ENCODE measurements at places on chromosomes 1 and 21.

GRCh38 chr21:31524140-31524539 is 135.4 kb upstream of the SOD1 start:
- no peak for DNase-seq

- no peak for DNase-seq
Measured at GRCh38 chr1:30305519-30305918, 417.9 kb downstream of the MATN1 start.

GRCh38 chr1:169138866-169139670 is 32.6 kb downstream of the ATP1B1 start:
- no peak for DNase-seq

DNA sequence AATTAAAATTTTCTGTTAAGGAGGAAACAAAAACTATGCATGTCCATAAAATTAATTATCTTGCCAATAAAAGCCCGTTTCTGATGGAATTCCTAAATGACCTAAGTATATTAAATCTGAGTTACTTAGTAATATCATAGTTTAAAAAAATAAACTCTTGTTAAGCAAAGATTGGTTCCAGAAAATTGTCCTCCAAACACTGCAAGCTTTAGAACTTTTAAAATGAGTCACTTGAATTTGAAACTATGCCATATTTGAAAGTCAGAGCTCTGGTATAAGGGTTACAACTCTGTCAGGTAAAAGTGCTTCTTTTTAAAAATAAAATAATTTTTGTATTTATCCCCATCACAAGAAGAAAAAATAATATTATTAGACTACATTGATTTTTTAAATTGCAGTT is 409.5 kb downstream of the PLPP3 start:
- DNase-seq, result no peak

- DNase-seq, result no peak
Measured at GRCh38 chr1:210827481-210827880, 306.5 kb downstream of the KCNH1 start.

DNA sequence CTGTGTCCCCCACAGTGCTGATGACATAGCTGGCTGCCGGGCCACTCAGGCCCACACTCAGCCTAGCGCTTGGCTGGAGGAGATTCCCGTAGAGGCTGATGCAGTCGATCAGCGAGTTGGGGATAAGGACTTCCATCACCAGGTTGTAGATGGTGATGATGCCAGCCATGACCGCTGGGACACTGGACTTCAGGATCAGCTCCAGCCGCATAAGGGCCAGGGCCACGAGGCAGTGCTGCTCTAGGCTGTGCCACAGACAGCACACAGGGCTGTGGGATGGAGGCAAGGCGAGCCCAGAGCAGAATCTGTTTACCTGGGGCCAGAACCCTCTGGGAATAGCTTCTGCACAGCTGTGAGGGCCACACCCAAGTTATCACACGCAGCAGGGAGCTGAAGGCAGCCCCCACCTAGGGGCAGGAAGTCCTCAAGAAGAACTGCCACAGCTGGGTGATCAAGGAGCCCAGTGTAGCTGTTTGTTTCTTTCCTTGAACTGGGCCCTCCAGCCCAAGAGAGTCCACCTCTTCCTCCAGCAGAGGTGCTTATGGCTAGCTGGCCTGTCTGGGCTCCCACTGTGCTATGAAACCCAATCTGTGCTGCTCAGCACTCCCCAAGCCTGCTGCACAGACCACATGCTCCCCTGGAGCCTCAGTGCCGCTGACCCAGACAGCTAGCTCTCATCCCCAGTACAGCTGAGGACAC is 6.2 kb downstream of the SLC2A1 start:
- DNase-seq, result no peak
